Stimulated activated CD4-positive, alpha-beta T cell treated with anti-CD3 and anti-CD28 coated beads, Interleukin-12 subunit alpha, Interleukin-12 subunit beta, amount 100 ng/mL, for 24 hours (primary cell): ENCODE measurements at places on chromosomes 11 and 22.

GRCh38 chr11:108093128-108093904, 28.1 kb upstream of the ACAT1 start:
- DNase-seq, result no peak

GRCh38 chr11:17418444-17419081, 30.1 kb upstream of the KCNJ11 start:
- no peak for DNase-seq

DNA sequence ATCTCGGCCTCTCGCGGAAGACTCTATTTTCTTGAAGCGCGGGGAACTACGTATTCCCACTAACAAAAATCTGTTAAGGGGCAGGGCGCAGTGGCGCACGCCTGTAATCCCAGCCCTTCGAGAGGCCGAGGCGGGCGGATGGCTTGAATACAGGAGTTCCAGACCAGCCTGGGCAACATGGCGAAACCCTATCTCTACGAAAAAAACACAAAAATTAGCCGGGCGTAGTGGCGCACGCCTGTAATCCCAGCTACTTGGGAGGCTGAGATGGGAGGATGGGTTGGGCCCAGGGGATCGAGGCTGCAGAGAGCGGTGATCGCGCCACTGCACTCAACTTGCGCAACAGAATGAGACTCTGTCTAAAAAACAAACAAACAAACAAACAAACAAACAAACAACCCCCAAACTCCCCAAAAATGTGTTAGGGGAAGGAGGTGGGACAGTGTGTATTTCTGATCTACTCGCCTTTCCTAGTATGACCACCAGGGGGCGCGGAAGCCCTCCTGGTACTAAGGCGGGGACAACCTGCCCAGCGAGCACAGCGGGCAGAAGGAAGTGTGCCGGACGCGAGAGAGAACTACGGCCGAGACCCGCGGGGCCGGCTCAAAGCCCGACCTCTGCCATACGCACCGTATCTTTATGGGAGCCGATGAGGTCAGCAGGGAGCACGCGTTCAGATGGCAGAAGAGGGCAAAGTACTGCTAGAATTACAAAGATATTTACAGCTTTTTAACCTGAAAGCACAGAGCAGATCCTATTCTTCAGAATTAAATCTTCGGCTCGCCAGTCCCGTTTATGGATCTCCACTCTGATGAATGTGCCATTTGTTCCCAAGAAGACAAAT, 1.3 kb upstream of the STX3 start:
- peak; percentile 83 for DNase-seq

GRCh38 chr22:35367331-35367886, 13.5 kb upstream of the HMOX1 start:
- no peak for DNase-seq

DNA sequence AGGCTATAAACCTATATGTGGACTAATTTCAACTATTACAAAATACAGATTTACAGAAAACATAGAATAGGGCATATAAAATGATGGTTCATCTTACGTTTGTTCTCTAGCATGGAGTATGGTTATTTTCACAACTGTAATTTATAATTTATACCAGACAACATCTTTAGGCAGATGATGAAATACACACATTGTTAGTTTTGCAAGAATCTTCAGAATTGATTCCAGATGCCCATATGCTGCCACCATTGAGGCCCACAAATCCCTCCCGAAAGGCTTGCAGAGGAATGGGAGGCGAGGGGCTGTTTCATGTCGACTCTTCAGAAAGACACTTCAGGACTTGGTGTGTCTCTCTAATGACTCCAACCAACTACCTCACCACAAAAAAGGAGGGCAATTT, 6.2 kb downstream of the PTPN5 start:
- no peak for DNase-seq

GRCh38 chr11:56027354-56027753, at the start of gene OR5AS1:
Gene OR5AS1 (plus strand): TSS chr11:56027654. CDS start chr11:56030419, 2,765 bp downstream.
- no peak for DNase-seq
